ENCODE measurements at places on chromosomes 3 and 15. TPM values are rescaled to one million over a fixed set of nuclear protein-coding genes. Genes with fewer than 3 reads are reported as not detected.

GOLGA8T gene
- not detected for total RNA-seq

DNA sequence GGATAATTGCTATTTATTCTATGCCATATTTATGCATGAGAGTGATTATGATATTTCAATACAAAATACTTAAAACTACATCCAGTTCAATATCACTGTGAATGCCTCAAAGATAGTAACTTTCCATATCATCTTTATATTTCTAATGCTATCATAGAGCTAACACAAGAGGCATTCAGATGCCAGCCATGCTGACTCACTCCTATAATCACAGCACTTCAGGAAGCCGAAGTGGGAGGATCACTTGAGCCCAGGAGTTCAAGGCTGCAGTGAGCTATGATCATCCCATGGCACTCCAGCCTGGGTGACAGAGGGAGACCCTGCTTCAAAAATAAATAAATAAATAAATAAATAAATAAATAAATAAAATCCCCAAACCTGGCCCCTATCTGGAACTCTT is 498.7 kb downstream of the EPHA3 start:
- DNase-seq, result no peak

SPINK8 gene
- not detected for total RNA-seq

MNS1 gene
- total RNA-seq, result 0.67 TPM

GRCh38 chr15:100255644-100256043 is 86.1 kb downstream of the ADAMTS17 start:
- no peak for DNase-seq

DNA sequence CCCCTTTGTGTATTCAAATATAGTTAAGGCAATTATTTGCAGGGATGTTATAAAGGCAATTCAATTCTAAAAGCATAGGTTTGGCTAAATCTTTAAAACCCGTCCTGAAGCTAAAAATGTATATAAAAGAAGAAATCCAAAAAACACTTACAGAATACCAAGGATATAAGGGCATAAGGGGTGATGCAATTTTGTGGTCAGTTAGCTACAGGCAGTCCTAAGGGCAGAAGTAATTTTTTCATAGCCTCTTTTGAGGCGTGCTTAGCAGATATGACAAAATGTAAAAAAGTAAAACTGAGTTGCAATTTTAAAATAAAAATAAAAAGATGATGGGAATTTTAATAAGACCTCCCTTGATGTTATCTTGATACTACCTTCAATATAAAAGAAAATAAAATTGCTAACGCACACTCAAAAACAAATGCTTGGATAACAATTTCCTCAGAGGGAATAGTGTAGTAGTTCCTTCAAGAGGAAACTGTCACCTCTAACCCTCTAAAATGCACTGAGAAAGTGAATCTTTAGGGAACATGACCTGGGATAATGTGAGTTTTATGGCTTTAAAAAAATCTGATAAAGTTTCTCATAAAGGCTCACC is 104.2 kb downstream of the MYH15 start:
- no peak for DNase-seq

DNA sequence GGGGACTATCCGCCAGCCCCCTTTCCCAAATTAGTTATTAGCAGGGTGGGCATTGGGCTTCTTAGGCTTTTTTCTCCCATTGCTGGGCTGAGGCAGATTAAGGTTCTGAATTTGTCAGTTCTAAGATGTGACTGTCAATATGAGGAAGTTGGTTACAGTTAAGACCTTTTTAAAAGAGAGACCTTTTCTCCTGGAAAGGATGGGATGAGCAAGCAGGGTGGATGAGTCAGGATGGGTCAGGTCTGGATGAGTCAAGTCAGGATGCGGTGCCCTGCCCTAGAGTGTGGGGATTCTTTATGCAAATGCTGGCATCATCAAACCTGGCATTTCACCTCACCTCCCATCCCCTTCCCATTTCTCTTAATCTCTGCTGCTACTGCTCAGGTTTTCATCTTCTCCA is 1.9 kb downstream of the AEN start:
- peak; percentile 92 for DNase-seq

GRCh38 chr3:4517093-4517492 is 23.9 kb downstream of the ITPR1 start:
- no peak for DNase-seq

GP9 gene
- not detected for total RNA-seq

POPDC2 gene
- total RNA-seq, result 0.72 TPM

GRCh38 chr15:77457905-77458265 is 37.2 kb downstream of the HMG20A start:
- DNase-seq, result no peak

GRCh38 chr3:105323274-105323599 is 43.5 kb upstream of the ALCAM start:
- no peak for DNase-seq

GRCh38 chr3:53016236-53016635 is 29.6 kb downstream of the SFMBT1 start:
- no peak for DNase-seq

C3orf22 gene
- total RNA-seq, result not detected

- no peak for DNase-seq
Measured at GRCh38 chr3:11534011-11534792, 109.5 kb downstream of the VGLL4 start.

DUOXA2 gene
- total RNA-seq, result not detected

GRCh38 chr3:15171096-15171495 is 35.0 kb upstream of the CAPN7 start:
- no peak for DNase-seq

GRIP2 gene
- total RNA-seq, result not detected

DNA sequence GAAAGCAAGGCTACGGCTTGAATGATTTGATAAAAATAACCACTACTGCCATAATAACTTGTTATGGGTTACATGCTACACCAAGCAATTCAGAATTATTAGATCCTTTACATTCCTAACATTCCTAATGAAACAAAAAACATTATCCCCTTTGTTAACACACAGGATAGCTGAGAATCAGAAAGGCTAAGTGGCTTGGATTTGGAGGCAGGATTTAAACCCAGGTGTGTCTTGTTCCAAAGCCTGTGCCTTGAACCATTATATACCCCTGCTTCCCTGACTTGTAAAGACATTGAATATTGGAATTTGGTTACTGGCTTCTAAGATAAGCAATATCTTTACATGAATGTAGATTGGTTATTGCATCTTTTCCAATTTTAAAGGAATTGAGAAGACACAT is 417.1 kb upstream of the GOLIM4 start:
- no peak for DNase-seq

GRCh38 chr3:62777130-62777529 is 98.1 kb downstream of the CADPS start:
- DNase-seq, result no peak

GRCh38 chr3:79339846-79340245 is 428.0 kb downstream of the ROBO1 start:
- DNase-seq, result no peak

GRCh38 chr3:9067352-9067975 is 104.2 kb upstream of the RAD18 start:
- peak; percentile 57 for DNase-seq

DNA sequence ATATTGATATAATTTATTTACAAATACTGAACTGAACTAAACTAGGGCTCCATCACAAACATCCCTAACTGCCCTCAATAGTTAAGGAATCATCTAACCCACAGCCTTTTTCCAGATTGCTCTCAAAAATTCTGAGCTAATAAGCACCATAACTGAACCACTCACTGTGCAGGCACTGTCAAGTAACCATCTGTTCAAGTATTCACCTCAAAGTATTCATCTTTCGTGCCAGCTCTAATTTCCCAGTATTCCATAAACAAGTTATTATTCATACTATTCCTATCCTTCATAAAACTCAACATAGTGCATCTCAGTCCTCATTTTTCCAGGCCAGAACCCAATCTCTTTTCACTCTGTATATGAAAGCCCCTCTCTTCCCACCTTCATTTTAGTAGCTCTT is 41.1 kb downstream of the THBS1 start:
- no peak for DNase-seq

DNA sequence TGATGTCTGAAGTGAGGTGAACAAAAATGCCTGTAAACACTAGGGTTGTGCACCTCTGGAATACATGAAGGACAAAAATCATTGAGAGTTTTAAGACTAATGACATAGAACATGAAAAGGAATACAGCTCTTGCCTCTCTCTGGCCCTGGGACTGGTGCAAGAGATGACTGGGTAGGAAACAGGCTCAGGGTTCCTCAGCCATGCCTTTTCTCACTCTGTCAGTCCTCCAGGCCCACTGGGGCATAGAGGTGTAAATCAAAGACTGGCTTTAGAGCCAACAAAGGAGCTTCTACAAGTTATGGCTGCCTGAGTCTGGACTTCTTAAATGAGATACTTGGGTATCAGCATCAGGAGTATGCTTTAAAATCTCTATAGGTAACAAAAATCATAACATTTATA is 554.7 kb upstream of the KCNMB2 start:
- DNase-seq, result peak; percentile 7

DNA sequence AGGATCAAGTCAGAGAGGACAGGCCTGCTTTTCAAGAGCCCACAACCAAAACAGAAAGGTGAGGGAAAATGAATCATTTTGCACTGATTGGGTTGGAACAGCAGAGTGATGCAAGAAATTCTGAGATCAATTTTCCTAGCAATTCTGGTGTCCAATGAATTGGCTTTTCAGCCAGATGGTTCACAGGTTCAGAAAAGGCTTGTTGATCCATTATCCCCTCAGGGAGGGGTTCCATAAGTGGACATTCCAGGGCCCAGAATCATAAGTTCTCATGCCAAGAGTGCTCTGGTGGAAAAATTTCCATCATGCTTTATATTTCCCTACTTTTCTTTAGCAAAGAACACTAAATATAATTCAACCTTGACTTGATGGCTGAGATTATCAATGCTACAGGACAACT is 16.2 kb downstream of the RBP2 start:
- no peak for DNase-seq

DNA sequence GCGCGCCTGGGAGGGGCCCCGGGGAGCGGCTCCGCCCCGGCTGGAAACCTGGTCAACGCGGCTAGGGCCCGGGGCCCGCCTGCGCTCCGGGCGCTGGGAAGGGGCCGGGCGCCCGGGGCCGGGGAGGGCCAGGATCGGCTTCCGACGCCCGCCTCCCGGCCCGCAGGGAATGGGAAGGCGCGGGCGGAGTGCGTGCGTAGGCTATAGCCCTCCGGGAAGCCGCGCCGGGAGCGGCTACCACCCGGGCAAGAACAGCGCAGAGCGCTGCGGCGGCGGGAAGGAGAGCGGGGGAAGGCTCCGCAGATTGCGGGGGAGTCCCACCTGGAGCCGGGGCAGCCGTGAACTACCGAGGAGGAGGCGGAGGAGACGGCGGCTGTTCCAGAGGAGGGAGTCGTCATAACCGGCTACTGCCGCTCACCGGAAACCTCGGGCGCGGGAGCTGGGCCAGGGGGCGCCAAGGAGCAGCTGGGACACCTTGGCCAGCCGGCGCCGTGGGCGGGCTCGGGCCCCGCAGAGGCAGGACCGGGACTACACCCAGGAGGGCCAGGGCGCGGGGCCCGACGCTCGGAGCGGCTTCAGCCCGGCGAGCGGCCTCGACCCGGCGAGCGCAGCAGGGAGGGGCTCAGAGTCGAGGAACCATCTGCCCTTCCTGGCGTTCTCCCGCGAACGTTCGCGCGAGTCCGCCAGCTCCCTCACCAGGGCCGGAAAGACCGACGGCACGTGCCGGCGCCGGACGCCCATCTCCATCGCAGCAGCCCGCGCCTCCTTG is at the start of gene EOGT:
Gene EOGT (minus strand): TSS at position 432 of the 769 bp plus-strand sequence. CDS start 3,838 bp downstream, outside the sequence.
- DNase-seq, result peak; percentile 88

PLD1 gene
- not detected for total RNA-seq

MESD gene
- 15.1 TPM for total RNA-seq

Measured in activated naive CD4-positive, alpha-beta T cell treated with anti-CD3 and anti-CD28 coated beads for 36 hours (primary cell).